Diencephalon (tissue), 1 donor: ENCODE measurements at places on chromosomes 5 and 9. TPM values are rescaled to one million over a fixed set of nuclear protein-coding genes. Genes with fewer than 3 reads are reported as not detected.

The LURAP1L gene
- total RNA-seq = 4.6 TPM

The HAVCR1 gene
- 0.23 TPM for total RNA-seq

The HTR1A gene
- total RNA-seq = 5.5 TPM

The PALM2AKAP2 gene
- total RNA-seq = 16.8 TPM

The FOXD1 gene
- 2.1 TPM for total RNA-seq

The SCGB3A2 gene
- total RNA-seq = not detected

The FSD1L gene
- 103 TPM for total RNA-seq

The C1QTNF3 gene
- total RNA-seq = 16.1 TPM

The LMX1B gene
- total RNA-seq = 1.8 TPM

The CDO1 gene
- 125 TPM for total RNA-seq

The GPR151 gene
- 0.46 TPM for total RNA-seq

The XRCC4 gene
- total RNA-seq = 13.1 TPM

The TMC1 gene
- 0.46 TPM for total RNA-seq

The SH2D3C gene
- 9.2 TPM for total RNA-seq

The PRUNE2 gene
- 35.8 TPM for total RNA-seq

The C5orf24 gene
- 106 TPM for total RNA-seq

The SET gene
- 418 TPM for total RNA-seq

The GNAQ gene
- 178 TPM for total RNA-seq

The MYMK gene
- total RNA-seq = not detected

The GOLM1 gene
- 124 TPM for total RNA-seq

The MTRR gene
- total RNA-seq = 30.2 TPM
